Activated naive CD4-positive, alpha-beta T cell treated with Interleukin-2 at 50 U/mL for 16 hours (primary cell): ENCODE measurements at places on chromosomes 3 and 15.

DNA sequence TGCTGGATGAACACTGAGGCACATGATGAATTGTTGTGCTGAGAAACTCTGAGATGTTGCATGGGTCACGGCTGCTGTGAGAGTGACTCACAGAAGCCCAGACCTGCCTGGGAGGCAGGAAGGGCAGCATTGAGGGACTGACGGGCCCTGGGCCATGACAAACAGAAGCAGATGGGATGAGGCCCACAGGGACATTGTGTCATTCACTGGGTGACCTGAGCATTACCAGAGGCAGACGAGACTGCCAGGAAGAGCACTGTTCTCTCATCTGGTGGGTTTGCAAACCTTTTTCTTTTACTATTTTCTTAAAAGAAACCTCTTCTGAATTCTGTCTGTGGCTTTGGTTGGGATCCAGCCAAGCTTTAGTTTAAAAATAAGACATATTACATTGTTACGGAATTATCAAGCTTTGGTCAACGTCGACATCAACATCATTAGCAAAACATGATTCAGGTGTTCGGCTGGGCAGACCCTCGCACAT lies 67.8 kb downstream of the BDH1 start:
- DNase-seq: no peak

GRCh38 chr3:53402326-53402725 lies 55.0 kb upstream of the DCP1A start:
- DNase-seq: no peak

- no peak for DNase-seq
Measured at GRCh38 chr15:94951538-94951937, 720.2 kb downstream of the MCTP2 start.

DNA sequence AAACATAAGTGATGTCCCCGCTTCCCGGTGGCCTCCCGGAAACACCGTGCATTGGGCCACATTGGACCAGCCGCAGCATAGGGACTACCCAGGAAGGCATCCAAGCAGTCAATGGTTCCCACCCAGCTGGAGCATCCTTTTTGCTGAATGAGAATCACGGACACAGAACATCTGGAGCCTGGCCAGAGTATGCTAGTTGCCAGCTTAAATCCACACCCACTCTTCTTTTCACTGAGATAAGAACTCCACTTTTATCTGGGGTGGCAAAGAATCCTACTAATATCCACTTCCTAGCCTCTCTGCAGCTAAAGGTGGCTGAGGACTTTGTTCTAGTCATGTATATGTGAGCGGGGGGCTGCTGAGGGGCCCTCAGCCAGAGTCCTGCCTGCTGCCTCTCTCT lies 95.2 kb upstream of the PLXNA1 start:
- DNase-seq: no peak

- DNase-seq: no peak
Measured at GRCh38 chr3:134360046-134360445, 14.2 kb downstream of the AMOTL2 start.
